ENCODE measurements at places on chromosomes 12 and 14. TPM values are rescaled to one million over a fixed set of nuclear protein-coding genes. Genes with fewer than 3 reads are reported as not detected.

- no peak overlapping the region for H3K4me3 ChIP-seq
- H3K27ac ChIP-seq = peak overlapping the region; percentile 16
- DNase-seq = no peak
- H3K4me1 ChIP-seq = peaks cover 31% of the 10 kb centered on the region
- no peaks in the 10 kb centered on the region for H3K27me3 ChIP-seq
Measured at GRCh38 chr12:5078423-5078822, 34.7 kb downstream of the KCNA5 start.

HSPB8 gene
- 423 TPM for total RNA-seq

- no peak overlapping the region for H3K27ac ChIP-seq
- H3K27me3 ChIP-seq = peaks cover 10% of the 10 kb centered on the region
- H3K4me3 ChIP-seq = no peak overlapping the region
Measured at GRCh38 chr14:70646705-70647104, 5.0 kb downstream of the TTC9 start.

INSM2 gene
- total RNA-seq = not detected

DNA sequence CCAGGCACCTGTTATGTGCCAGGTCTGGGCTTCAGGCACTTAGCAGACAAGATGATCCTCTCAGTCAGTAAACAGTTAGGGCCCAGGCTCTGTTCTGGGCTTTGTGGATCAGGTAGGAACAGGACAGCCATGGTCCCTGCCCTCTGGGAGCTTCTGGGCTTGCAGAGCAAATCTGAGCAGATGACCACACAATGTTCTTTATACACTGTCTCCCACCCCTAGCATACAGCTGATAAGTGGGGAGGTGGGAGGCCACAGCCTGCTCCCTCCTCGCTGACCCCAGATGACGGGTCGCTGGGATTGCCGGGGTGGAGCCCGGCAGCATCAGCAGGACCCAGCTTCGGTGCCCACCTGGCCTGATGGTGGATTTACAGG, 53.1 kb upstream of the RIN3 start:
- H3K4me1 ChIP-seq = no peaks in the 10 kb centered on the region
- H3K27ac ChIP-seq = peak overlapping the region; percentile 49
- H3K36me3 ChIP-seq = no peaks in the 10 kb centered on the region
- H3K27me3 ChIP-seq = no peaks in the 10 kb centered on the region
- peak; percentile 35 for DNase-seq

DNA sequence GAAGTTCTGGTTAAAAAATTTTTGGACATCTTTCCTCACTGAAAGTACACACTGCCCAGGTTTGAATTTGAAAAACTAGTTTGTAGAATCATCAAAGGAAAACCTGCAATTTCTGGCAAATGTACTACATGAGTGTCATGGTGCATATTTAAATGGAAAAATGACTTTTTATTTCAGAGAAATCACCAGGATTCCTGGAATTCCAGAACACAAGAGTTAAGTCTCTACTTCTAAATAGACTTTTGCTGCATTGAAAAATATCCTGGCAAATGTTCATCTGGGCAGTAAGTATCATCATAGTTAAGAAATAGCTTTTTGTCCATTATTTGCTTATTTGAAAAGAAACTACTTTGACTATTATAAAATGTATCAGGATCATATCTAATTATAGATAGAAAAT, 275.1 kb downstream of the PRKD1 start:
- no peak overlapping the region for H3K4me3 ChIP-seq
- H3K27me3 ChIP-seq = no peaks in the 10 kb centered on the region
- DNase-seq = no peak
- H3K36me3 ChIP-seq = no peaks in the 10 kb centered on the region

RPL10L gene
- not detected for total RNA-seq

DNA sequence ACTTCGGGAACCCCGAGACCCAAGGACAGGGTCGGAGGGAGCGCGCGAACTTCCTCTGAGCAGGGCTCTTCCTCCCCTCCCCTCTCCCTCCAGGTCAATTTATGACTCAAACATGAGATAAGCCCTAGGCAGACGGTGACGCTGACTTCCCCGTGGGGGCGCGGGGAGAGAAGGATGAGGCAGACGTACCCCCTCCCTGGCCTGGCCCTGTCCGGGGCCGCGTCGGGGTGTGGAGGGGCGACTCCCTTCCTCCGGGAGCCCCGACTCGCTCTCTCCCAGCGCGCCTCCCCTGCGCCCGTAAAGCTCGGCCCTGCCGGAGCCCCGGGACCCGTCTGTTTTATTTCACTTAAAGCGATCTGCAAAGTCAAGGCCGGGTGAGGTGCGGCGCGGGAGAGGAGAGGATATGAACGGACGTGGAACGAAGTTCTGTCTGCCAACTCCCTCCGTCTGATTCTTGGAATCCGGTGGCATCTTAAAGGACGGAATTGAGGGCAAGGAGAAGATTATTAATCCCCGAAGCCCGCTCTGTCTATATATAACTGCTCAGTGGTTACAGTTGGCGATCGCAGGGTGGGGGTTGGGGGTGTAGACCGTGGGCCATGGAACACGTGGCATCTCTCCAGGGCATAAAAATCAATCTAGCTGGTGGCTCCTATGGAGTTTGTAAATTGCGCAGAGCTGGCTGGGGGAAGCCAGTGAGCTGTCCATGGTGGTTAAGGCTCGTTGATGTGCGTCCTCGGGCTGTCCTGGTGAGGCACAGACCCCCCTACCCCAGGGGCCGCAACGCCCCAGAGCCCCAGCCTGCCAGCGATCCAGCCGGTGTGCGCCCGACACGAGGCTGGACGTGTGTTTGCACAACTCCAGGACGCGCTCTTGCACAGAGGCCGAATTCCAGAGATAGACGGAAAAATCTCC, 2.9 kb upstream of the PTHLH start:
- H3K27me3 ChIP-seq = peaks cover 11% of the 10 kb centered on the region
- DNase-seq = peak; percentile 65
- H3K36me3 ChIP-seq = no peaks in the 10 kb centered on the region
- H3K27ac ChIP-seq = no peak overlapping the region

DNA sequence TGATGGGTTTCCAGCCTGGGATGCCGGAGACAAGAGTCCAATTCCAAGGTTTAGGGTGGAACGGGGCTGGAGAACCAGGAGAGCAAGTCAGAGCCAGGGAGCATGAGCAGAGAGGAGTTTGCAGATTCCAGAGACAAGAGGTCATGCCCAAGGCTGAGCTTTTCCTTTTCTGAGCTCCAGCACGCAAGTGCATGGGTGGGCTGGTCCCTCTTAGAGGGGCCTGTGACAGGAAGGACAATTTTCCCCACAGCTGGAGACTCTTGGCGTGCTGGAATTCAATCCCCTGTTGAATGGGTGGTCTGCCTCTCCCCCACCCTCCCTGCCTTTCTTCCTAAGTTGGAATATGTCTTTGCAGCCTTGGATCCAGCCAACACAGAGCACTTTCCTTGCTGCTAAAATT, 431.9 kb downstream of the BCL11B start:
- no peak overlapping the region for H3K4me3 ChIP-seq
- no peaks in the 10 kb centered on the region for H3K4me1 ChIP-seq
- H3K27ac ChIP-seq = no peak overlapping the region
- H3K27me3 ChIP-seq = no peaks in the 10 kb centered on the region

GRCh38 chr12:110067531-110067930, 19.2 kb upstream of the C12orf76 start:
- no peak overlapping the region for H3K27ac ChIP-seq
- H3K4me3 ChIP-seq = no peak overlapping the region
- no peaks in the 10 kb centered on the region for H3K36me3 ChIP-seq
- H3K27me3 ChIP-seq = no peaks in the 10 kb centered on the region
- no peaks in the 10 kb centered on the region for H3K4me1 ChIP-seq
- no peak for DNase-seq

PMCH gene
- total RNA-seq = not detected

GPR135 gene
- total RNA-seq = 12.7 TPM

DNA sequence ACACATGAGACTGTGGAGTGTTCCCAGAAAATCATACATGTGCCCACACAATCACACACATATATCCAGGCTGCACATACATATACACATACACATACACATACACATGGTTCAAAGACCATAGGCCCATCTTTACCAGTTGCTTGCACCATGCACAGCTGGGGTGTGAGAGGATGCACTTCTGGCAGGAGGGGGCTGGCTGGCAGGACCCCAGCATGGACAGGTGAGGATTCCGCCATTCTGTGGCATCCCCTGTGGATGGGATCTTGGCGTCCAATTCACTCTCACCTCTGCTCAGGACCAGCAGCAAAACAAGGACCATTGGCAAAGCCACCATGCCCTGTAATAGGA, 7.0 kb downstream of the ITGB7 start:
- H3K27me3 ChIP-seq = no peaks in the 10 kb centered on the region
- H3K4me3 ChIP-seq = no peak overlapping the region
- H3K36me3 ChIP-seq = no peaks in the 10 kb centered on the region
- H3K4me1 ChIP-seq = peaks cover 9% of the 10 kb centered on the region
- H3K27ac ChIP-seq = no peak overlapping the region
- DNase-seq = no peak

DNA sequence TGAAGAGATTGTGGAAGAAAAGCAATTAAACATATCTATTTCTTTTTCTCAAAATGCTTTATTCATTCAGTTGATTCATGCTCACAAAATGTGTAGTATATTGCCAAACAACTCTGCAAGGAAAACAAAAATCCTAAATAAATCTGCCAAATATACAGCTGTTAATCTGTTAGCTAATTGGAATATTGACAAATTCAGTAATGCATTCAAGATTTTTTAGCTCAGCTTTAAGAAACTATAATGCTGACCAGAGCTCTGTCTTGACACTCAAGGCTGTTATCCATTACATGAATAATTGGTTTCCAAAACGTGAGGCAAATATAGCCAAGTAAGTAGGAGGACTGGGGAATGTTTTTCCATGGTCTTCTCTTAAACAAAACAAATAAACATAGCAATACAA, 146.8 kb downstream of the TMTC2 start:
- H3K27me3 ChIP-seq = no peaks in the 10 kb centered on the region
- no peak for DNase-seq
- no peaks in the 10 kb centered on the region for H3K36me3 ChIP-seq
- no peak overlapping the region for H3K4me3 ChIP-seq
- H3K4me1 ChIP-seq = peaks cover 22% of the 10 kb centered on the region

- H3K4me1 ChIP-seq = no peaks in the 10 kb centered on the region
- no peak overlapping the region for H3K27ac ChIP-seq
- no peaks in the 10 kb centered on the region for H3K36me3 ChIP-seq
- no peak for DNase-seq
- no peaks in the 10 kb centered on the region for H3K27me3 ChIP-seq
- H3K4me3 ChIP-seq = no peak overlapping the region
Measured at GRCh38 chr12:52976574-52977071, 27.7 kb downstream of the KRT18 start.

GRCh38 chr12:6964605-6965025, 5.8 kb downstream of the PHB2 start:
- peaks cover 40% of the 10 kb centered on the region for H3K36me3 ChIP-seq
- DNase-seq = peak; percentile 68
- H3K27ac ChIP-seq = peak overlapping the region; percentile 83
- H3K27me3 ChIP-seq = no peaks in the 10 kb centered on the region

DNA sequence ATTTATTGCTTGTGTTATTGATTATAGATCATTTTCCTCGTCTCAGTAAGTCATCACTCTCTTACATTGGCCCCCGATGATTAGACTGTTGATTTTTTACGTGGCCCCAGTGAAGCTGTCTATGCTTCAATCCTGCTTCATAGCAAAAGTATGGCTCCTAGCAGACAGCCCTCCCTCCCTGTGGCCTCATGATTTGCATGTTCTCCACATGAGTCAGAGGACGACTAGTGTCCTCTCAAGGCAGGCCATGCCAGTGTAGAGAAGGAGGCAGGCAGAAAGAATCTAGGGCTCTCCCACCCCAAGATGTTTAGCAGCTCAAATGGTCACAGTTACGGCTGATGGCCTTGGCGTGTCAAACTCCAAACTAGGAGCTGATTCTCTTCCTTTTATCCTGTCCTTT, 59.6 kb downstream of the FIGNL2 start:
- no peaks in the 10 kb centered on the region for H3K36me3 ChIP-seq
- H3K4me1 ChIP-seq = no peaks in the 10 kb centered on the region
- no peak overlapping the region for H3K4me3 ChIP-seq
- no peaks in the 10 kb centered on the region for H3K27me3 ChIP-seq
- DNase-seq = no peak
- H3K27ac ChIP-seq = no peak overlapping the region

GPRC5D gene
- not detected for total RNA-seq

All from sigmoid colon (tissue), 7 donors.